ENCODE measurements at places on chromosomes 3 and 15. TPM values are rescaled to one million over a fixed set of nuclear protein-coding genes. Genes with fewer than 3 reads are reported as not detected.

DNA sequence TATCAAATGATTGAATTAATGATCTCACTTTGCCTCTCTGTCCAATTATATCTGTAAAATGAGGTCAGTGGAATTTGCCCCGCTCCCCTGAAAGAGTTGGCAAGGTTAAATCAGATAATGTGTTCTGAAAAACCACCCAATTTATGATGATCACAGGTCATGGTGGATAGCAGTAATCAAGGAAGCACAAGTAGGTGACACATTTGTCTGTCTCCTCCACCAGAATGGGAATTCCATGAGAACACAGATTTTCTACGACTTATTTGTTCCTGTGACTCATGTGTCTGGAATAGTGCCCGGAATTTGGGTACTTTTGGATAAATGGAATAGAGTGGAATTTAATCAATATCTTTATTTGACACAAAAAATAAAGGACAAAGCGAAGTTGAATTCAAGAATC lies 220.9 kb upstream of the SUCLG2 start:
- DNase-seq: no peak

DNA sequence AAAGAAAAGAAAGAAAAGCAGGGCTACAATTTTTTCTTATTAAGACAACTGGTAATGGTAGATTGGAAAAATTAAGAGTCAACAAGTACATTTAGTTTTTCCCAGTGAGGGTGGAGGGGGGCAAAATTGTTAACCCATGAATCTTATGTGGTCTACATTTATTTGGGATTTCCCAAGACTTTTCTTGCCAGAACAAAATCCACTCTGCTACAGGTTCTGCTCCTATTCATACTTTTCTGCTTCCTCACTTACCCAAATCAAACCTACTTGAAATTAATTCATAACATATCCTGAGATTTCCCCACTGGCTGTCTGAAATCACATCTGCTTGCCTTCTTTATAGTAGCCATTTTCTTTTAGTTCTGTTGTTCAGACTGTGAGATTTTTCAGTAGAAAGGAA lies 41.1 kb downstream of the VGLL3 start:
- DNase-seq: no peak

- no peak for DNase-seq
Measured at GRCh38 chr3:108319428-108320082, 23.2 kb downstream of the HHLA2 start.

DNA sequence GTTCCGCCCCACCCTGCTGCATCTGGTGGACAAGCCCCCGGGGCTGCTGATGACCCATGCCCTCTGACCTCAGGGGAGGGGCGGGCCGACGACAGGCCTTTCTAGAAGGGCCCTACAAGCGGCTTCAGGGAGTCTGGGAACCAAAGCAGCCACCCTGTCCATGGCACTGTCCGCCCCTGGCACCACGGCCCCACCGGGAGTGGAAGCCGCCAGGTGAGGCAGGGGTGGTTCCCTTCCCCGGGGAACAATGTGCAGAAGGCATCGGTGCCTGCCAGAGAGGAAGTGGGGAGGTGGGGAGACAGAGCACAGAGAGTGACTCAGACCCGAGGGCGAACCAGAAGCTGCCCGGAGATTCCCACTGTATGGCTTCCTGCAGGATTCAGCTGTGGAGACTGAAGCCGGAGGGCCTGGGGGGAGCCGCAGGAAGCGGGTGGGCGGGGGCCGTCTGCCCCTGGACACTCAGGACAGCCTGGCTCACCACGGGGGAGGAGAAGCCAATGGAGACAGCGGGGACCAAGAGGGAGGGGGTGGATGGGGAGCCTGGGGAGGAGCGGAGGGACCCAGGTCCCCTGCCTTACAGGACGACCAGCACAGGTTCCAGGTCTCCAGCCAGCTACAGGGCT lies 134.0 kb downstream of the TPRA1 start:
- DNase-seq: no peak

Gene SAMMSON
- 3.1 TPM for total RNA-seq

DNA sequence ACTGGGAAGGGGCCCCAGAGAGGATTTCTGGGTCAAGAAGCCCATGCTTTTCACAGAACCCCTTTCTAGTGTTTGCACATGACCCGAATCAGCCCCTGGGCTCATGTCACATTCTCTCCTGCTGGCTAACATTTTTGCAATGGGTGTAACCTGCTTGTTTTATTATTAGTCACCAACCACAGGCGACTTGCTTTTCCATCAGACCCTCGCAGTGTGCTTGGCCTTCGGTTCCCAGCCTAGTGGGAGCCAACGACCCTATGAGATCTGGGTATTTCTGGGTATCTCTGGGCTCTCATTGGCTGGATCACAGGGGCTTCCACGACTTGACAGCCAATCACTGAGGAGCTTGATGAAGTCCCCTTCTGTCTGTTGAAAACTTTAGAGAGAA lies 11.0 kb upstream of the FBLN2 start:
- DNase-seq: no peak

DNA sequence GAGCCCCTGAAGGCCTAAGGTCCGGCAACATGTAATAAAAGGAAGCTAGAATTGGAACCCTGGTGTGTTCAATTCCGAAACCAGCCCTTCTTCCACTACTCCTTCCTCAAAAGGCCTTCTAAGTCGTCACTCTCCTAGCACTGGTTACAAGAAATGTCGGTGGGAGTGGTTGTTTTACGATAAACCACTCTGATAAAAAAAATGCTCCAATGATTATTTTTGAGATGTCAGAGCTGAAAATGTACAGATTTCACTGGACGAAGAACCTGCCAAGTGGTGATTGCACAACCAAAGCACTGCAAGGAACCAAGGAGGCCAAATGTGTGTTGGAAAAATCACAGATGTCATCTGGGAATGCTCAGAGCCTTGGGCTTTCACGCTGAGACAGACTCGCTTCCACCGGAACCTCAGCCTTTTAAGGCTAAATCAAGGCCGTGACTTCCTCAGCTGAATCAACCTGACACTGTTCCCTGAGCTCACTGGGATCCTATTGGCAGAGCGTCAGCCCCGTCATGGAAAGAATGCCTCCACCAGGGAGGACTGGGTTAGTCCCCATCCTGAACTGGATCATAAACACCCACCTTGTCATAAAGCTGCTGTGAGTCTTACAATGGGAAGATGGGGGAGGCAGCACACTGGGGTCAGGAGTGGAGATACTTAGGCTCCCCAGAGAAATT lies 108.1 kb upstream of the THBS1 start:
- peak; percentile 79 for DNase-seq

DNA sequence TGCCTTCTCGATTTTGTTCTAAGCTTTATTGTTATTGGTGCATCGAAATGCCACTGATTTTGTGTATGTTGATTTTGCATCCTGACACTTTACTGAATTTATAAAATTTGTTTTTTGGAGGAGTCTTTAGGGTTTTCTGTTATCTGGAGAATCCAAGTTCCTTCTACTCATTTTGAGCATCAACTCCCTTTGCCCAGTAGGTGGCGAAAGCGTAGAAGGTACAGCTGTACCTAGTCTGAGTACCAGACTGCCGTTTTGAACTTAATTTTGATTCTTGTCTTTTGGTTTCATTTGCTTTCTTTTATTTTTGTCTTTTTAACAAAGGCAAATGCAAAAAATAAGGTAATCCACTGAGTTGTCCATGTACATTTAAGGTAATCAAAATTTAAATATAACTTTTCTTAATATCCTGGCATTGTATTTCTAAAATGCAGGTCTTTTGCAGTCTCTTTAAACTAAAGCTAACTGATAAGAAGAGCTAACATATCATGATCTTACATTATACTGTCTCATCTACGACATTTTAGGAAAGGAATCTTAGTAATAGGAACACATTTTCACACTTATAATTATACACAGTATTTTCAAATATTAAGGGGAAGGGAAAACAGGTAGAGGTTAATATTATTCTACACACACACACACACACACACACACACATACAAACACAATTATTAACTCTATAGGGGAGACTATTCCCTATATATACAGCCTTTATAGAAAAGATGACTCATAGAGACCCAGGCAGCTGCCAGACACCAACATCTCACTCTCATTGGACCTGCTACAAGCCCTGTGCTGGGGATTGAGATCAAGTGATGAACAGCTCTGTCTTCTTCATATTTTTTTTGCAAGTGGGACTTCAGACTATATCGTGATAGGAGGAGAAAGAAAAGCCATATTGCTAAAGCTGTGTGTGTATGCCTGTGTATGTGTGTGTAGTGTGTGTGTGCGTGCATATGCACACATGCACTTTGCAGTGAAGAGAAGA lies 71.8 kb downstream of the SYNPR start:
- peak; percentile 45 for DNase-seq

GRCh38 chr3:44992555-44993470 lies 16.8 kb downstream of the EXOSC7 start:
- DNase-seq: no peak

GRCh38 chr3:154794814-154795445 lies 285.2 kb upstream of the MME start:
- no peak for DNase-seq

- DNase-seq: no peak
Measured at GRCh38 chr15:31483053-31483985, 156.7 kb downstream of the KLF13 start.

DNA sequence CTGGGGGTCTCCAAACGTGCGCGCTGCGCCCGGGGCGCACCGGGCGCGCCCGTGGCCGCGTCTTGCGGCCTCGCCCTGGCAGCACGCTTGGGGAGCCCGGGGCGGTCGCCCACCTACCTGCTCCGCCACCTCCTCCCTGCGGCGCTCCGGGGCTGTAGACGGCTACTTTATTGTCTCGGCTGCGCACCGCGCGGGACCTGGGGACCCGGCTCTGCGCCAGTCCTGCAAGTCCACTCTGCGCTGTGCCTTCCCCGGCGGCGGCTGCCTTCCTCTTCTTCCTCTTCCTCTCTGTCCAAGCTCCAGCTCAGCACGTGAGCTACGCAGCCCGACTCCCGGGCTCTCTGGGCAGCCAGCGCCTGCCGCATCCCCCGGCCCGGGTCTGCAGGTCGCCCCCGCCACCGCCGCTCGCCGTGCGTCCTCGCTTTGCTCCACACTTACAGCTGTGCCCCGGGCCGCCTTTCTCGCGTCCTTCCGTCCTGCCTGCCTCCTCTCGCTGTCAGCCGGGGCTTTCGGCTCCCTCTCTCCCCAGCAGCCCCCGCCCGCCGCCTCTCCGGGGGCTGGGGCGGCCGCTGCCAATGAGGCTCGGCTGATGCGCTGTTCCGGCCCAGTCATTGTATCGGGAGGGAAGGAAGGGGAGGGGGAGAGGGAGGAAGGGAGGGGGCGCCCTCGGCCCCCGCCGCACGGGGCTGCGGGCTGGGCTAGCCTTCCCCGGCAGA lies 156.4 kb upstream of the FRMD4B start:
- no peak for DNase-seq

Gene TNIK
- total RNA-seq: 11.1 TPM

DNA sequence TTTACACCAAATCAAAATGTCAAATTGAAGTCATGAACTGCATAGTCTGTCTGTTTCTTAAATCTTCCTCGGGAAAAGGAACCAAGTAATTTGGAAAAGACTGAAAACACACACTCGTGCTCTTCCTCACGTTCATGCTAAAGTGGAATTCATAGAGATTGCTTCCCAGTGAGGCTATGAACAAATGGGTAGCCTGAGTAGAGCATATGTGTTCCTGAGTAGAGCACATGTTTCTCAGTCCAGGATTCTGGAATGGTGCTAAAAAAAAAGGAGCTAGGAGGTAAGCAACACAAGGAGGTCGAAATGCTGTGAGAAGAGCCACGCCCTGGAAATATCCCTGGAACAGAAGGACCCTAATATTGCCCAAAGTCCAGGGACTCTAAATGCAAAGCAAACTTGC lies 494.2 kb upstream of the THBS1 start:
- DNase-seq: no peak

Gene PPARG
- 30.1 TPM for total RNA-seq

Gene GOLGA8R
- total RNA-seq: 6.7 TPM

Gene AGBL1
- total RNA-seq: not detected

Gene GYG1
- total RNA-seq: 27.7 TPM

GRCh38 chr15:74036271-74037170 lies 42.0 kb downstream of the PML start:
- DNase-seq: peak; percentile 62

DNA sequence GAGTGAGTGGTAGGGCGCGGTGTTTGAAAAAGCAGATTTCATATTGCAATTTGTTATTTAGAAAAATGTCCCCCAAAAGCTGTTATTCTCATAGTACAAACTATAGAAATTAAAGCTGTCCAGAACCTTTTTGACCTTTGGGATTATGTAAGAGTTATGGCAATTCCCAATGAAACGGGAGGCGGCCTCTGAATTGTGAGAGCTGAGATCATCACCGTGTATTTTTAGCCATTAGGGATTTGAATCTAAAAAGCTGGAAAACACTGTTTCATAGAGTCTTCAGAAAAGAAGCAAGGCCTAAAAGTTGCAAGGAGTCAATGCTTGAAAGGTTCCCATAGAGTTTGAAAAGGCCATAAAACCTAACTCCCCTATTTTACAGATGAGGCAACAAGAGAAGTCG lies 38.6 kb upstream of the SLC25A26 start:
- no peak for DNase-seq

GRCh38 chr15:47908950-47909670 lies 191.8 kb downstream of the SEMA6D start:
- DNase-seq: no peak

Gene CGNL1
- 36.7 TPM for total RNA-seq

GRCh38 chr3:146331967-146332366 lies 81.1 kb upstream of the PLSCR4 start:
- DNase-seq: no peak

Gene MAP2K1
- 38.5 TPM for total RNA-seq

- DNase-seq: no peak
Measured at GRCh38 chr3:172216911-172217310, 177.5 kb downstream of the FNDC3B start.

Gene TGM5
- not detected for total RNA-seq

- no peak for DNase-seq
Measured at GRCh38 chr3:71600646-71601288, 17.2 kb upstream of the FOXP1 start.

Gene CCDC39
- total RNA-seq: 0.42 TPM
